ENCODE measurements at places on chromosomes 12 and 14.
A peak's percentile ranks its signal among the peaks of the same experiment; 100 is the strongest.

DNA sequence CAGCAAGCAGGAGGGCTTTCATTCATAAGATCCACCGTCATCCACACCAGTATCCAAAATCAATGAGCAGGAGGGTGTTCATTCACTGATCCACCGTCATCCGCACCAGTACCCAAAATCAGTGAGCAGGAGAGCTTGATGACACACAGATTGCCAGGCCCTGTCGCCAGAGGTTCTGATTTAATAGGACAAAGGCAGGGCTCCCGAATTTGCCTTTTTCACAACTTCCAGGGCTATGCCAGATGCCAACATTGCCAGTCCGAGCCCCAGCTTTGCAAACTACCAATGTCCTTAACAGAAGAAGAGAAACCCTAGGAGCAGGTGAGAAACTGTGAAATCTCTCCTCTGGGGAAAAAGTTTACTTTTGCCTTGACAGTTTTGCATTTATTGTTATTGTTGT lies 115.0 kb downstream of the SLC15A4 start:
- no peak overlapping the region for H3K4me3 ChIP-seq
- H3K27ac ChIP-seq, result no peak overlapping the region
- no peaks in the 10 kb centered on the region for H3K36me3 ChIP-seq
- no peaks in the 10 kb centered on the region for H3K4me1 ChIP-seq

DNA sequence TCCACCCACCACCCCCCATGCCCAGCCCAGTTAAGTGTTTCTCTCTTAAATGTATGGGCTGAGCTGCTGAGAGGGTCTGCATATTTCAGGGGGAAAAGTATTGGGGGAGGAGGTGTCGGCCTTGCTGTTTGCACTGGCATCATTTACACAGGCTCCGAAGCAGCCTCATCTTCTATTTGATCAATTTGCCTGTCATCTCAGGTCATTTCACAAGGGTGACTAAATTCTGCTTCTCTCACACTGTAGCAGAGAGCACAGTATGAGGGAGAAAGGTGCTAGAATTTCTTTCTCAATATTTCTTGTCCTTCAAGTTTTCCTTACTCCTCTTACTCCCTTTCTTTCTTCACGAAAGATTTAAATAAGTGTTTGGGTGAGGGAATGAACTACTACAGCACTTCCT lies 135.9 kb downstream of the AACS start:
- no peak overlapping the region for H3K4me3 ChIP-seq
- no peak overlapping the region for H3K27ac ChIP-seq
- no peaks in the 10 kb centered on the region for H3K4me1 ChIP-seq

GRCh38 chr12:132761032-132761920 lies at the start of gene ANKLE2:
TSS of gene ANKLE2 (minus strand) at chr12:132761832. CDS start at chr12:132761798, 34 bp downstream.
- peak within 1 kb of the TSS; percentile 94 for H3K4me3 ChIP-seq
- H3K27me3 ChIP-seq, result no peaks in the 10 kb centered on the region

DNA sequence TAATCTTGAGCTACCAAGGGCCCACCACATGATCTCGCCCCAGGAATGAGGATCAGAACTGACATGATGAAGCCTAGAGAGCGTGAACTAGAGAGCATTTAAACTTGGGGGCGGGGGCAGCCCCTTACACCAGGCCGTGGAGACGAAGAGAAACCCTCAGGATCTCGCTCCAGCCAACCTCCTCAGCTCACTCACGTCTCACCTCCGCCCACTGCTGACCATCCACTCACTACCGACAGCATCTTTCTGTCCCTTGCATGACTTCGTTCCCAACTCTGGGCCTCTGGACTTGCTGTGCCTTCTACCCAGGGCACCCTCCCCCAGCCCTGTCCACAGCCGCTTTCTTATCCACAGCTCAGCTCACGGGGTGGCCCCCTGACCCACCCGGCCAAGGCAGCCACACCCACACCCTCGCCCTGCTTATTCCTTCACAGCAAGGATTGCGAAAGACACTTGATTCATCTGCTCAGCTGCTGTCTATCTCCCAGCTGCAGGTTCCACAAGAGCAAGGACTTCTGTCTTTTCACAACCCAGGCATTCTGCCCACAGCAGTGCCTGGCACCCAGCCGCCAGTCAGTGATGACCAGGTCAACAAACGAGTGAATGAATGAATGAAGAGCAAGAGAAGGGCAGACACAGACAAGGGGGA lies 6.4 kb downstream of the STX2 start:
- no peak overlapping the region for H3K27ac ChIP-seq
- no peak overlapping the region for H3K4me3 ChIP-seq
- H3K27me3 ChIP-seq, result no peaks in the 10 kb centered on the region
- peaks cover 21% of the 10 kb centered on the region for H3K4me1 ChIP-seq
- DNase-seq, result no peak

GRCh38 chr12:9364224-9365176 lies 156.3 kb upstream of the PZP start:
- H3K27me3 ChIP-seq, result peaks cover 51% of the 10 kb centered on the region
- H3K27ac ChIP-seq, result peak overlapping the region; percentile 86
- H3K4me1 ChIP-seq, result peaks cover 47% of the 10 kb centered on the region
- H3K36me3 ChIP-seq, result no peaks in the 10 kb centered on the region
- H3K4me3 ChIP-seq, result peak overlapping the region; percentile 49

GRCh38 chr12:67884596-67884995 lies 104.7 kb upstream of the IFNG-AS1 start:
- H3K4me3 ChIP-seq, result no peak overlapping the region
- H3K27ac ChIP-seq, result no peak overlapping the region
- H3K4me1 ChIP-seq, result no peaks in the 10 kb centered on the region
- DNase-seq, result no peak
- peaks cover 4% of the 10 kb centered on the region for H3K27me3 ChIP-seq
- H3K36me3 ChIP-seq, result no peaks in the 10 kb centered on the region
